Hepatocyte (in vitro differentiated cells): ENCODE measurements at places on chromosomes 2 and 18.

- H3K27ac ChIP-seq: no peak overlapping the region
- H3K36me3 ChIP-seq: no peaks in the 10 kb centered on the region
- no peak overlapping the region for H3K4me3 ChIP-seq
- H3K27me3 ChIP-seq: no peaks in the 10 kb centered on the region
- DNase-seq: no peak
These were observed 51.1 kb downstream of the NABP1 start for GRCh38 chr2:191728750-191729624.

DNA sequence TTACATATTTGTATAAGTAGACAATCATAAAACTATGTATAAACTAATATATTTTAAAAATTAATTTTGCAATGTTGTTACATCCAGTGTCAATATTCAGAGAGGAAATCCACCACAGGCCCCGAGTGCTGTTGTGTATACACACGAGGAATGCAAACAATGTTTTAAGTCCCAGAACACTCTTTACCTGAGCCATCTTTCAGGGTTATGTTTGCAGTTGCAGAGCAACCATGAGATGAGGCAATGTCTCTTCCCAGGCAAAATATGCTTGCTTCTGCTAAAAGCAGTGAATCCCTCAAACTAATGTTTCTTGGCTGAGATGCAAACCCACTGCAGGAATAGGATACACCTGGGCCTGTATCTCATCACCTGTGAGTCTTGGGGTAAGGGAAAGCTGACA is 91.3 kb downstream of the ASXL2 start:
- no peak overlapping the region for H3K27ac ChIP-seq
- no peak overlapping the region for H3K4me3 ChIP-seq
- peak; percentile 8 for DNase-seq
- no peaks in the 10 kb centered on the region for H3K36me3 ChIP-seq
- no peaks in the 10 kb centered on the region for H3K4me1 ChIP-seq
- no peaks in the 10 kb centered on the region for H3K27me3 ChIP-seq

DNA sequence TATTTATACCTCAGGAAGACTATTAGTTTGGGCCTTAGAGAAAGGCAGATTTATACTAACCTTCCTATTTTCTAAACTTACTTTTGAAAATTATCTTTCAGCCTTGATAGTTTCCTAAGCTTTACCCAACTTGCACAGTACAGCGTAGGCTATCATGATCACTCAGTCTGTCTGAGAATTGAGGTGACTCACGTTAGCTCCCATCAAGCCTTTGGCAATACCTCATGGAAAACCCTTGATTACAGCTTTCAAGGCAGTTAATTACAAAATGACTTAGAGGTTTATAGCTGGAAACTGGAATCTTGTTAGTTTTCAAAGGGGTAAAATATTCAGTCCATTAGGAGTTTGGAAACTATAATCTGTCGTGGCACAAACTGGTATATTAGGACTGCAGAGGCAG is 26.4 kb upstream of the ARMC9 start:
- H3K27me3 ChIP-seq: no peaks in the 10 kb centered on the region
- no peak overlapping the region for H3K27ac ChIP-seq
- H3K4me1 ChIP-seq: no peaks in the 10 kb centered on the region

GRCh38 chr2:138428710-138429440 is 72.7 kb upstream of the SPOPL start:
- DNase-seq: no peak
- no peaks in the 10 kb centered on the region for H3K27me3 ChIP-seq
- H3K4me1 ChIP-seq: peaks cover 3% of the 10 kb centered on the region
- no peaks in the 10 kb centered on the region for H3K36me3 ChIP-seq
- no peak overlapping the region for H3K27ac ChIP-seq

- H3K27me3 ChIP-seq: no peaks in the 10 kb centered on the region
- DNase-seq: no peak
- peaks cover 4% of the 10 kb centered on the region for H3K4me1 ChIP-seq
- no peak overlapping the region for H3K27ac ChIP-seq
- H3K4me3 ChIP-seq: no peak overlapping the region
These were observed 51.2 kb downstream of the CLASP1 start for GRCh38 chr2:121598087-121598486.
